ENCODE measurements at places on chromosomes 6 and 20.
A peak's percentile ranks its signal among the peaks of the same experiment; 100 is the strongest.

GRCh38 chr6:31308050-31308844, 36.4 kb upstream of the HLA-C start:
- DNase-seq: peak; percentile 81

GRCh38 chr6:7132398-7133035, 24.8 kb downstream of the RREB1 start:
- no peak for DNase-seq

GRCh38 chr6:42431356-42431755, 20.4 kb downstream of the TRERF1 start:
- no peak for DNase-seq

GRCh38 chr6:132357120-132357519, 44.2 kb downstream of the MOXD1 start:
- DNase-seq: no peak

DNA sequence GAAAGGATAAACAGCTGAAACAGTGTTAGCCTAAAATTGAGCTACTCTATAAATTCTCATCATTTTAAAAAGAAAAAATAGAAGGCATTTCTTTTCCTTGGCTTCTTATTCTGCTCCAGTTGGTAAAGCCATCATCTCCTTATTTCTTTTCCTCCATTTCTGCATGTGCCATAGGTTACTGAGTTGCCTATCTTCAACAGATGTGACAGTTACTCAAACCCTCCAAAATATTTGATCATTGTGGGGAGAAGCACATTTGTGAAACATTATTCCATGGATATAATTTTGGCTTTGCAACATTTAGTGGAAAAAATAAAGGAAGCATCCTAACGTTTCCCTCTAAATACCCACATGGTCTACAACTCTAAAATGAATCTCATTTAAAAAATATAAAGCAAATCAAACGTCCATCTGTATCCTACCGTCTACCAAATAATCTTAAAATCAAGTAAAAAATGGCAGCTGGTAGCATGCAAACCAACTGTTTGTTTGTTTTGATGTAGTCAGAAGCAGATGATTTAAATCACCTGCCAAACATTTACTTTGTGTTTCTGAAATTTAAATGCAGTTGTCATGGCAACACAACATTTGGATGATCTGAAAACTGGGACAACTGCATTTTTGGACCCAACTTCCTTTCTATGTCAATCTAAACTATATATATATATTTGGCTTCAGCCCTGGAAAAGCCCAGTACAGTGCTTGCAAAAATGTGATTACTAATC, 16.8 kb upstream of the SNX9 start:
- DNase-seq: no peak

GRCh38 chr20:60528141-60528540, 569.9 kb downstream of the CDH26 start:
- DNase-seq: no peak

- DNase-seq: no peak
These were observed 31.9 kb downstream of the SERPINB6 start for GRCh38 chr6:2939315-2940009.

- no peak for DNase-seq
These were observed 149.9 kb downstream of the RALGAPA2 start for GRCh38 chr20:20562507-20562906.

GRCh38 chr20:59735917-59736316, 131.6 kb downstream of the PHACTR3 start:
- DNase-seq: no peak

DNA sequence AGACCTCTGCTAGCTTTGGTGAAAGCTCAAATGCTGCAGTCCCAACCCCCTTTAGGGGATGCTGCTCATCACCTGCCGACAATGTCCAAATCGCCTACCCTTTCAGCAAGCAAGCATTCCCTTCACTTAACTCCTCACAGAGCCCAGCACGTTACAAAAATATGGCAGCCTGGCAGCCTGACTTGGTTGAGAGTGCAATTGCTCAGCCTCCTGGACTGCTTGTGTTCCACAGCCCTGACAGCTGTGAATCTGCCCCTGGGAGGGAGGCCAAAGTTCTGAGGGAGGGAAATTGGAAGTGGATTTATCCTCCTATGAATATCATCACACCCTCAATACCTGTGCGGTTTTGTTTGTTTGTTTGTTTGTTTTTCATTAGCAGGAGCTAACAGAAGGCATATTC, 231.0 kb downstream of the HIVEP2 start:
- DNase-seq: no peak

- DNase-seq: no peak
These were observed 166.8 kb upstream of the CST7 start for GRCh38 chr20:24782301-24782700.

DNA sequence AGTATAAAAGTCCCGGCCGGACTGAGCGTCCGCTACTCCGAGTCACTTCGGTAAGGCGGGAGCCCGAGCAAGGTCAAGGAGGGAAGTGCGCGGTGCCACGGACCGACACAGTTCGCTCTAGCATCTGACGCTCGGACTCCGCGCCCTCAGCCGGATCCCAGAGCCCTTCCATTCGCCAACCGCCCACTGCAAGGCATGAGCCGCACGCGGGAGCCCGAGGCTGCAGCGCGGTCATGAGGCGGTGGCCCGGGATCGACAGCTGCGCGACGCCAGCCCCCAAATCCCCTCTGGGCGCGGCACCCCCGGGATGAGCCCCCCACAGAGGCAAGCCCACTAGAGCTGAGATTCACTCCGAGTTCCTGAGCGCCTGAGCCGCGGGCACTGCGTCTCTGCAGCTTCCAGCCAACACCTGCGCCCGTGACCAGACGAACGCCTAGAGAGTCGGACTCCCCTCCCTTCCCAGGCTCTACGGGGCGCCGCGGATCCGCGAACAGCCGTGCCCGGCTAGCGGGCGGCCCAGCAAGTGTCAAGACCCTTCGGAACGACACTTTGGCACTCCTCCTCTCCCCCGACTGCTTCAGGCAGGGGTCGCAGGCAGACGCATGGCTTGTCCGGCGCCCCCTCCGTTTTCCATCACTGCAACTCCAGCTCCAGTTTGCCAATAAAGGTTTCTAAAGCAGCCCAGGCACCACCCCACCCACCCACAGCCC, 725 bp upstream of the ISM1 start:
- no peak for DNase-seq

GRCh38 chr6:73955800-73956199, 259.8 kb downstream of the CD109 start:
- no peak for DNase-seq

DNA sequence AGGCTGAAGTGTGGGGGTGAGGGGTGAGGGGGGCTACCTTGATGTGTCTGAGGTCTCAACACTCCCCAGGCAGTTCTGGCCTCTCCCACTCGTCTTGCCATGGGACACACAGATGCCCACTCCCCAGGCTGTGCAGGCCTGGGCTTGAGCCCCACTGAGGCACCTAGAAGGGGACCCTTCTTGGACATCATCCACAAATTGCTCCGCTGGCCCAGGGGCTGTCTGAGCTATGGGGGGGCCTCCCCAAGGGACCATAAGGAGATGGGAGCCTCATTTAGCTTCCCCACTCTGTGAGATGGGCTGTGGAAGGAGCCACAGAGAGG, 155.5 kb upstream of the MLN start:
- no peak for DNase-seq

DNA sequence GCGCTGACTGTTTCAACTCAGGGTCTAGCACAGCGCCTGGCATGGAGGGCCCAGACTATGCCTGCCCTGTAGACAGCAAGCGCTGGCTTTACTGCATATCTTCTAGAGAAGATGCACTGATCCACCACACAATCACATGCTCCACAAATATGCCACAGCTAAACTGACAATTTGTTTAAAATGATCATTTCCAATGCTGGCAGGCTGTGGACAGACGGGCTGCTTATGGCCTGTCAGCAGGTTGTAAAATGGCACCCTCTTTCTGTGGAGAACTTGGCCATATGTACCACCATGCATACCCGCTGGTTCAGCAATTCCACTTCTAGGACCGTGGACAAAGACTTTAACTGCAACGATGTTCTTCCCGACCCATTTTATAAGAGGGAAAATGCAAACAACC, 40.8 kb downstream of the STAU1 start:
- no peak for DNase-seq

GRCh38 chr6:30129265-30130178, 6.4 kb upstream of the TRIM40 start:
- no peak for DNase-seq

GRCh38 chr20:37990571-37991151, 42.6 kb downstream of the TTI1 start:
- DNase-seq: no peak

GRCh38 chr6:30857549-30857948, 26.8 kb upstream of the DDR1 start:
- DNase-seq: no peak

- DNase-seq: no peak
These were observed 31.0 kb downstream of the POM121L2 start for GRCh38 chr6:27281105-27281539.

GRCh38 chr20:47991875-47992488, 206.7 kb upstream of the SULF2 start:
- no peak for DNase-seq

DNA sequence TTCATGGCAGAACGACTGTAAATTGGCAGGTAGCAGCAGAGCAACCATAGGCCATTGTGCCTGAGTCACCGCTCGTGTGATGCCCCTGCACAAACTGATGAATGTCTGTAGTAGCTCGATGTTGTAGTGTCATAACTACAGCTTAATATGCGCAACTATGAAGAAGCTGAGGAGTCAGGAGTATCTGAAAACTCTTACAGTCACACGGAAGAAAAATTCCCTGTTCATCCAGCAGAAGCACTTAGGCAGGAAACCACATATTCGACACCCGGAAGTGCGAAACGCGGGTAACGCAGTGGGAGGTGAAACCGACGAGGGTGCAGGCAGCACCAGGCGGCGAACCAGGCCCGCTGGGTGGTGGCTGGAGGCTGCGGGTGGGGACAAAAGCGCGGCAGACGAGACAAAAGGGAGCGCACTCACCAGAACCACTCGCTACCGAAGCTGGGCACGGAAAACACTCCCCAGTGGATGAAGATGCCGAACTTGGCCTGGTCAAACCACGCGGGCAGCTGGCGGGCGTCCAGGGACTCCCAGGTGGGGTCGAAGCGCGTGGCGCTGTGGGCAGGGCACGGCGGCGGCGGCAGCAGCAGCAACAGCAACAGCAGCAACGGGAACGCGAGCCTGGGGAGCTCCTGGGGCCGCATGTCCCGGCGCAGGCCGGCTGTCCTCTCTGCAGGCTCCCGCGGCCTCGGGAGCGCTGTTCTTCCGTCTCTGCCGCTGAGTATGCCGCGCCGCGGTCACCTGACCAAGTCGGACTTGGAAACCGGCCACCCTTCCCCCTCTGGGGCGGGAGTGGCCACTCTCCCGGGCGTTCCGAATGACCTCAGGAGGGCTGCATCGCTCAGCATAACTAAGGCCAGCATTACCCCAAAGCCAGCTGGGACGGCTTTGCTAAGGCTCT, at the start of gene FUCA2:
Gene FUCA2 (minus strand): TSS at position 730 of the 901 bp plus-strand sequence. CDS start 86 bp downstream, at position 644.
- peak; percentile 45 for DNase-seq

- peak; percentile 79 for DNase-seq
These were observed 18.3 kb downstream of the HIVEP2 start for GRCh38 chr6:142926494-142927270.

- no peak for DNase-seq
These were observed 312.8 kb upstream of the SPTLC3 start for GRCh38 chr20:12695937-12696336.

DNA sequence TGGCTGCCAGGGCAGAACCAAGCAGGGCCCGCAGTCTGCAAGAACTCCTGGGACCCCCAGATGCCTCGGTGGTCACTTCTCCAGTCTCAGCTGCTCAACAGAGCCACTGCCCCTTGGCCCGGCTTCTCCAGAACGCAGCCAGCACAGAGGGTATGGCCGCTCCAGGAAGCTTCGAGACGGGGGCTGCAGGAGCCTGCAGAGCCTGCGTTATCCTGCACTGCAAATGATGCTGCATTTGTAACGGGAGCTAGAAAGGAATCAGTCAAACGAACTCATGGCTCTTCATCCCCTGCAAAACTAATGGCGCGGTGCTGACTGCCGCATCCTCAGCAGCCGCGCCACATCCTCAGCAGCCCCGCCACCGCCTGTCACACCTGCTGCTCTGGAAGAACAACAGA, 254.9 kb downstream of the TAF4 start:
- DNase-seq: no peak

GRCh38 chr6:49776444-49776843, 10.6 kb downstream of the PGK2 start:
- no peak for DNase-seq

Data from T-cell (primary cell).